ENCODE measurements at places on chromosomes 2 and 18.

DNA sequence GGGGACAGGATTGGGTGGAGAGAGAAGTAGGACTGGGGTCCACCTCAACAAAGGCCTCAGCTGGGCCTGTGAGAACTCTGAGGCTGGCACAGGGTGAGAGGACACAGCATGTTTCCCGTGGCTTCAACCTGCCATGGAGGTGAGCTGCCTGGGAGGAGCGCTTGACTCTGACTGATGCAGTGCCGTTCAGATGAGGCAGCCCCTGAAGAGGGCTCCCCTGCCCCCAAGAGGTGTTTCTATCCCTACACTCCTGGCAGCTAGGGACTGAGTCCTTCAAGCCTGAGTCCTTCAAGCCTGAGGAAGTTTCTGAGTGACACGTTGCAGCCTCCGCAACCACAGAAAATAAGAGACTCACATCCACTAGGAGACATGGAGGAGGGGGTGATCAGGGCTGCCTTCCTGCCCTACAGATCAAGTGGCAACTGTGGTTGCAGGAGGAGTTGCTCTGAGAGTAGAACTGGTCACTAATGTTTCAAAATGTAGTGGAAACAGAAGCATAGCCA lies 49.6 kb upstream of the TMEM177 start:
- no peak for DNase-seq

DNA sequence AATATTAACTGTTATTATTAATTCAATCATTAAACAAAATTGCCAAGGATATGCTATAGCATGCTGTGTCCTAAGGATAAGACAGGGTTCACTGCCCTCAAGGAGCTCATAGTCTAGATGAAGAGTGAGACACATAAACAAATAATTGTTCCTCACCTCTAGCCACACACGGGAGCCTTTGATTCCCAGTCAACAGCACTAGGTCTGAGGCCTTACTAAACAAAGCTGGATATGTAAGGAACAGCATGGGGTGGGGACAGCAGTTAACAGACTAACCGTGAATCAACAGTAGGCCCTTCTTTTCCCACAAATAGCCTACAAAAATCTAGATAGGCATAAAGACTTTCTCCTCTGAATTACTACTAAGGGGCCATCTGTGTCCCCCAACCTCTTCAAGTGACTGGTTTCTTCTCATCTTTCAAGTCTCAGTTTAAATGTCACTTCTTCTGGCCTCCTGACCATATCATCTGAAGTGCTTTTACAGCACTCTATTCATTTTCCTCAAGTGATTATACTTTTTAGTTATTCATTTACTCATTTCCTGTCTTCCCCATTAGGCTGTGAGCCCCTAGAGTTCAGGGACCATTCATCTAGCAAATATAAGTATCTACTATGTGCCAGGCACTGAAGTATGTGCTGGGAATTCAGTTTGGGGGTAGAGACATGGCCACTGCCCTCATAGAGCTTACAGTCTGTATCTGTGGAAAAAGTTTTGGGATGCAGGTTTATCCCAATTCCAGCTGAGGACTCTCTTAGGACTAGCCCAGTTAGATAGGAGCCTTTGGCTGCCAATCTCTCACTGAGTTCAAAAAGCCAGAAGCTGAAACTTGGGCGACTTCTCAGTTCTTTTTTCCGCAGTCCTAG lies 29.9 kb upstream of the IHH start:
- DNase-seq, result no peak

- no peak for DNase-seq
Observed at GRCh38 chr2:137951586-137951985, 12.7 kb upstream of the HNMT start.

DNA sequence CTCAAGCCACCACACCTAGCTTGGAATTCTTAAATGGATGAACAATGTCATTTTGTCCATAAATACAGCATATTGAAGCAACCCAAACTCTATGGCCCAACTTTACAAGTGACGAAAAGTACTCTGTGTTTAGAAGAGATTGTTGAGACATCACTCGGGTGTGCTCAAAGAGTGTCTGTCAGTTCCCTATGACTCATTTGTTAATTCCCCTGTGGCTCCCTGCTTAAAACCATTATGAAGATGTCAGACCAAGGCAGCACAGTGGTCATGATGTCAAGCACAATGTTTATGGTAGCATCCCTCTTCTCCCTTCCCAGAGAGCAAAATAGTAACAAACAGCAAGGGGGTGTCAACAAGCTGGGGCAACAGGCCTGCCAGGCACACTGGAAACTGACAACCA lies 3.0 kb downstream of the LYG1 start:
- no peak for DNase-seq

GRCh38 chr2:72963423-72964145 lies 46.3 kb downstream of the EMX1 start:
- DNase-seq, result no peak
